GM12891 (cell line): ENCODE measurements at places on chromosomes 7 and 10.

DNA sequence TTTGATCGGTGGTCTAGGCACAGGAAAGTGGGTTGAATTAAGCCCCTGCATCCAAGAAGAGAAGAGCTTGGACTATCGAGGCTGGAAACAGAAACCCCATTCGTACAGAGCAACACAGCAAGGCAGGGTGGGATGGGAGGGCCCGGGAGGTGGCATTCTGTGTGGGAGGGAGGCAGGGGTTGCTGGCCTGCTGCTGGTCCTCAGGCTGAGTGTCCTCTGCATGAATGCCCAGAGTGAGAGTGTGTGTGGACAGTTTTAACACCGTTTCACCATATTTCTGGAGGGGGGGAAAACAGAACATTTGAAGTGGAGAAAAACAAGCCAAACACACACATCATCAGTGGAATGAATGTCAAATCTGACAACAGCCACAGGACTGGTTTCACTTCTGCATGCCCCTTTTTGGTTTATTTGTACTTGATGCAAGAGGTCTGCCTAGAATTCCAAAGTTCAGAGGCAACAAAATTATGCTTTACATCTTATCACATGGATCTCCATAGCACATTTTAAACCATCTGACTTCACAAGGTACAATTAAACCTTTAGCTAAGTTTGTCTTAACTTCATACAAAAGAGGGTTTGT, 11.1 kb upstream of the ENO4 start:
- no peak for DNase-seq

- no peak for DNase-seq
These were observed 442.8 kb downstream of the PLXNA4 start for GRCh38 chr7:132133501-132133900.

GRCh38 chr7:120876922-120877321, 19.0 kb upstream of the TSPAN12 start:
- no peak for DNase-seq

DNA sequence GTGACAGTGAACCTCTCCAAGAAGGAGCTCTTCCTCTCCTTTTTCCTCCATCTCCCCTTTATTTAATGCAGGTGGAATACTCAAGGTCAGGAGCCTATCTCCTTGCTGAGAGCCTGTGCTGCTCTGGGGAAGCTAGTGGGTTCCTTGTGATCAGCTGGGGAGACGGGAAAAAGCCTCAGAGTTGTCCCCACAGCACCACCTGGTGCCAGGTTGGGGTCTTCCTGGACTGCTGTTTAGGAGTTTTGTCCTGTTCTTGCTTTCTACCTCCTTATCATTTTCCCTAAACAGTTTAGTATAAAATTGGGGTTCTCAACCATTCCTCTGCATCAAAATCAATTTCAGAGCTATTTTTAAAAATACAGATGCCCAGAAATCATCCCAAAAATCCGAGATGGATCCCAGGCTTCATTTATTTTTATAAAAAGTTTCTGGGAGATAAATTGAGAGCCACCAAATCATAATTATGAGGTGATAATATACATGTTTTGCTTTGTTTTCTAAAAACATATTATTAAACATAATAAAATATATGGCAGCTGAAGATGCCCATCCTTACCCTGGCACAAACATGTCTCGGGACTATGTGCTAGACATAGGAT, 44.3 kb downstream of the MACC1 start:
- peak; percentile 3 for DNase-seq

GRCh38 chr7:71050492-71050891, 81.5 kb upstream of the GALNT17 start:
- no peak for DNase-seq

DNA sequence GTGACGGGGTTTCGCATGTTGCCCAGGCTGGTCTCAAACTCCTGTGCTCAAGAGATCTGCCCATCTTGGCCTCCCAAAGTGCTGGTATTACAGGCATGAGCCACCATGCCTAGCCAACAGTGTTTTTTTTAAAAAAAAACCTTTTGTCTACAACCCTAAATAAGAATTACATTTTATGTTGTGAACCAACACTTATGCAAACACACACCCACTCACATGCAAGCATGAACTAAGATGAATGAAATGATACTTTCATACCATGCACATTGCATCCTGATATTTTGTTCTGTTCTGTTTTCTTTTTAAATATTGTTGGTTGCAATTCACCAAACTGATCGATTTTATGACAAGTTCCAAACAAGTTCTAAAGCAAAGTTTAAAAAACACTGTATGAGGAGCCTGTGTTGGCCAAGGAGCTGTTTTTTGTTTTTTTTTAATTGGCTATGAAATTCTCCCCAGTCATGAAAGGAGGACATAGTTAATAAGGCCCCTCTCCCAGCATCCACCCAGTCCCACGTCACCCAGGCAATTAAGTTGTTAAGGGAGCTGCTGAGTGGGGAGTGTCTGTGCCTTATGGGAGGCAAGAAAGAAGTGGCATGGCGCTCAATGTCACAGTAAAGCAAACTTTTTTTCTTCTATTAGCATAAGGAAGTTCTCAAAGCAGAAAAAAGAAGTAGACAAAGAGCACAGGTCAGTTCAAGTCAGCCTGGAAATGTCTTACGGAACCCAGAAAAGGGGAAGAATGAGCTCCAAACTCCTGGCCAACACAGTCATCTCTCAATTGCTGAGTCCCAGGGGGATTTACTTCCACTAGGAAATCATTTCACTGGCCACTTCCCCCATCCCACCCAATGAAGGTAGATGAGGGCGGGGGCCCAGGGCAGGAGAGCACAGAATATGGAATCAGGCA, 50.1 kb downstream of the NOD1 start:
- no peak for DNase-seq

- DNase-seq, result no peak
These were observed 1.2 kb upstream of the MAT1A start for GRCh38 chr10:80290474-80291220.

GRCh38 chr10:101902032-101902819, 58.6 kb upstream of the KCNIP2 start:
- DNase-seq, result no peak

GRCh38 chr7:115274-115911, 77.0 kb upstream of the FAM20C start:
- no peak for DNase-seq

DNA sequence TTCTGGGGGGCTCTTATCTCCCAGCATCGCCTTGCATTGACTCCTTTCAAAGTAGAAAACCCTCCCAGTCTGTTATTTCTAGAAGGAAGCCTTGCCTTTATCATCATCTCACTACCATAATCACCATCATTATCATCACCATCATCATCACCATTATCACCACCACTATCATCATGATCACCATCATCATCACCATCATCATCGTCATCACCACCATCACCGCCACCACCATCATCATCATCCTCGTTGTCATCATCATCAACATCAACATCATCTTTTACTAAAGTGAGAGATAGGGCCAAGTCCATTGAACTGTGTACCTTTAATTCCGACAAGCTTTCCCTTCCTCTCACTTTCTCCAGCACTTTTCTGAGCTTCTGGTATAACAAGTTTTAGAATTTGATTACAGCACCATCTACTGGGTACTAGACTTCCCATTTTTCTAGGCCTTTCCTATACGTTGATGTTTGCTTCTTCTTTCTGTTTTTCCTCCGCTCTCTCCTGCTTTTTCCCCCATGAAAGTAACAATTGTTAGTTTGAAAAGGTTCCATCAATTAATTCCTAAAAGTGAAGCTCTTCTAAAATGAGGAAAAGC, 226.4 kb downstream of the BUB3 start:
- no peak for DNase-seq

- no peak for DNase-seq
These were observed 69.8 kb upstream of the INSIG1 start for GRCh38 chr7:155227788-155228458.

DNA sequence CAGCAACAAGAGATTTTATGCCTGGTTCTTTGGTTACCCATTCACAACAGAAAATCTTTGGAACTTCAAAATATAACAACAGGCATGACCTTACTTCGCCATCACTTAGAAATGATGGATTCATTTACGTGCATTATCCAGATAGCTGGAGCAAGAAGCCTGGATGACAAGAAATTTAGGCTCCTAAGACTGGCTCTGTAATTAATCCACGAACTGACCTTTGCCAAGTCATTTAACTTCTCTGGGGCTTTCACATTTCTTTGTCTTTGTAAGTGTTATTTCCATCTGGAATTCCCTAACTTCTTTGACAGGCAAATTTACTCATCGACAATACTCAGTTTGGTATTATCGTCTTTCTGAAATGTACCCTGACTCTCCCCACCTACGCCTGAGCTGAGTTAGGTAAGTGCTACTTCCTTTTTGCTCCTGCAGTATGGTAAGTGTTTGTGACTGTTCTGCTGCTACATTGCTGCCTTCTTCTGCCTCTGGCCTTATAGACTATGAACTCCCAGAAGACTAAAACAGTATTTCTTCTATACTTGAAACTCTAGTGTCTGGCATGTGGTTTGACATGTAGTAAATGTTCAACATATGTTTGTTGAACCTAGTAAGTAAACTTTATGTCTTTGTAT, 5.5 kb upstream of the MDFIC start:
- peak; percentile 13 for DNase-seq

DNA sequence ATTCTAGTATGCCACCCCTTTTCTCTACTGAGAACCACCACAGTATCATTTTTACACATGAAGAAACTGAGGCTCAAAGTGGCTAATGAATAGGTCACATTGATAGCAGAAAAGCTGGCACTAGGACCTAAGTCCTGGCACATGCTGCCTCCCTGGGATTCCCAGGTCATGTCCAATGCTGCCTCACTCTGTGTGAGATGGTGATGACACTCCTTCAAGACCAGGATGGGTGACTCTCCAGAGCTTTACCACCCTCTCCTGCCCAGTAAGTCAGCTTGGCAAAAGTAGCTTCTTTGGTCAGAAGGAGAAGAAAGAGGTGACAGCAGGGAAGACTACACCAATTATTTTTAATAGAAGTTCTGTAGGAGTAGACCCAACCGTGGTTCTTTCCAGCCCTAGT, 13.3 kb upstream of the AKR1B10 start:
- no peak for DNase-seq

GRCh38 chr10:88418871-88419270, 164.2 kb downstream of the RNLS start:
- DNase-seq, result no peak

DNA sequence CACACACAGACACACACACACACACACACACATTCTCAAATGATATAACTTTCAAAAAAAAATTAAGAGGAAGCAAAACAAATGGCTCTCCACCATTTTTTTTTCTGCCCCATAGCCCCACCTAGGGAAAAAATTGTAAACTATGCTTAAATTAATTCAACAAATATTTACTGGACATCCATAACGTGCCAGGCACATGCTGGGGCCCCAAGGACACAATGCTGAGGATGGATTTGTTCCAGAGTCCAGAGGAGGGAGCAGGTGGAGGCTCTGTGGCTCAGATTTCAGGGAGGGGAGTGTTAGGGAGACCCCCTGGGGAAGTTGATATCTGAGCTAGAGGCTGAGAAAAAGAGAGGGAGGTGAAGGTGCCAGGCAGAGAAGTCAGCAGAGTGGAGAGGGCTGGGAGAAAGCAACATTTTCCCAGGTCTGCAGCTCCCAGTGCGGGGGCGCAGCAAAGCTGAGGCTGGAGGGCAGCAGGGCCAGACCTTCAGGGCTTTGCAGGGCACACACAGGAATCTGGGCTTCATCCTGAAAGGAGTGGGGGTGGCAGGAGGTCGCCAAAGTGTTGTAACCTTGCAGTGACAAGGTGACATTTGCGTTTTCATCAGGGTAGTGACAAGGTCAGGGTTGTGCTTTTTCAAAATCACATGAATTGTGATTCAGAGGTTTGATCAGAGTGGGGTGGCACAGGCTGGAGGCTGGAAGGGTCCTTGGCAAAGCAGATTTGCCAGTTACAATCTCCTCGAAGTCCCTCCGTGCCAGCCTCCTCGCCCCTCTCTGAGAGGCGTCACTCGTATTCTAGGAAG, 261.6 kb downstream of the WDR11 start:
- no peak for DNase-seq

- DNase-seq, result no peak
These were observed 43.1 kb downstream of the NKX6-2 start for GRCh38 chr10:132742837-132743194.

DNA sequence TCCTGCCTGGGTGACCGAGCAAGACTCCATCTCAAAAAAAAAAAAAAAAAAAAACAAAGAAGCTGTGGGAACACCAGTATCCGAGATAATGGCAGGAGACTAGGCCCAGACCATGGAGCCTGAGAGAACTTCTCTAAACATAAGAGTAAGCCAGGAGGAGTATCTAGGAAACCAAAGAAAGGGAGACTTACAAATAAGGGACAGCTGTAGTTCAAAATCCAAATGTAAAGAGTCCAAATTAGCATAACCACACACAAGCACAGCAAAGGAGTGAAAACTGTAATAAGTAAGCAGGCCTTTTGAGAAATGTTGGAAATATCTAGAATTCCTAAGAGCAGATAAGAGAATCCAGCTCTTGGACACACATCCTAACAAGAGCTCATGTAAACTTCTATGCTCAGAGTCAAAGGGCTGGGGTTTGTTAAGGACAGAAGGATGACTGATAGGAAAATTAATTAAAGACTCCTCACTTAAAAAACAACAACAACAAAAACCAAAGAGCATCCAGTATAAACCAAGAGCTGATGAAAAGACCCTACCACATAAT, 15.8 kb downstream of the ZNF25 start:
- DNase-seq, result no peak

DNA sequence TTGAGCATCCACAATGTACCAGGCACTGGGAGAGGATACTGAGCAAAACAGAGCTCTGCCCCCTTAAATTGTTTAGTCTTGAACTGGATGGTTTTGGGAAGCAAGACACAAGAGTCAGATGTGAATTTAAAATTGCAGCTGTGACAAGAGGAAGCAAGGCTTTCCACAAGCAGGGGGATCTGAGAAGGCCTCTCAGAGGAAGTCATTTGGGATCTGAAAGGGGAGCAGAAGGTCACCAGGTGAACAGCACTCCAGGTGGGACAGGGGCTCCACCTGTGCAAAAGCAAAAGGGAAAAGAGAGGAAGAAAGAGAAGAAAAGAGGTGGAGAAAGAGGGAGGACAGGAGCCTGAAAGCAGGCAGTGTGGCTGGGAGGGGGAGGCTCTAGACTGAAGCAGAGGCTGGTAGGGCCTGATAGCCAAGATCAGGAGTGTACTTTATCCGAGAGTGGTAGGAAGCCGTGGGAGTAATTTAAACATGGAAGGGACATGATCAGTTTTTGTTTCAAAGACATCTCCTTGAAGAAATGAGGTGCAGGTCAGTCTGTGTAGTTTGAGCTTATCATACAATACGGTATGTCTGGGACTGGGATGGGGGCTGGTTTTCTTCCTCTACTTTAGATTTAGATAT, 76.1 kb upstream of the DUSP5 start:
- no peak for DNase-seq

GRCh38 chr10:1266033-1266802, 210.0 kb downstream of the WDR37 start:
- DNase-seq, result no peak

DNA sequence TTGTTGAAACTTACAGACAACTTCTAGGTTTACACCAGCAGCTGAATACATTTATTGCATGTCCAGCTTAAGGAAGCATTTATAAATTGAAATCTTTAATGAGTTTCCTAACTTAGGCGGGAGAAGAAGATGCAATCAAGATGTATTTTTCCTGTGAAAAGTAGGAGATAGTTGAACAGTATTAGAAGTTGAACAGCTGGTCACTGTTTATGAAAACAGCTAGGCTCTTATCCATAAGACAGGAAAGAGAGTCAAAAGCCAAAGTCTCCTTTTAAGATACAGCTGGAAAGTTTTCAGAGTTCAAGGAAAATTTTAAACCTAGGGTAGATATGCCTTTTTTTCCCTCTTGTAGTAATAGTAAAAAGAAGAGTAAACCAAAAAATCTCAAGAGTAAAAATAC, 236.1 kb upstream of the FERD3L start:
- DNase-seq, result no peak
